LHCN-M2 (cell line): ENCODE measurements at places on chromosomes 13 and 19. TPM values are rescaled to one million over a fixed set of nuclear protein-coding genes. Genes with fewer than 3 reads are reported as not detected.
A peak's percentile ranks its signal among the peaks of the same experiment; 100 is the strongest.

- DNase-seq, result no peak
Observed at GRCh38 chr19:40932008-40932959, 50.3 kb upstream of the CYP2A7 start.

GRCh38 chr13:106052200-106052767 lies 483.2 kb downstream of the EFNB2 start:
- DNase-seq, result peak; percentile 35

DNA sequence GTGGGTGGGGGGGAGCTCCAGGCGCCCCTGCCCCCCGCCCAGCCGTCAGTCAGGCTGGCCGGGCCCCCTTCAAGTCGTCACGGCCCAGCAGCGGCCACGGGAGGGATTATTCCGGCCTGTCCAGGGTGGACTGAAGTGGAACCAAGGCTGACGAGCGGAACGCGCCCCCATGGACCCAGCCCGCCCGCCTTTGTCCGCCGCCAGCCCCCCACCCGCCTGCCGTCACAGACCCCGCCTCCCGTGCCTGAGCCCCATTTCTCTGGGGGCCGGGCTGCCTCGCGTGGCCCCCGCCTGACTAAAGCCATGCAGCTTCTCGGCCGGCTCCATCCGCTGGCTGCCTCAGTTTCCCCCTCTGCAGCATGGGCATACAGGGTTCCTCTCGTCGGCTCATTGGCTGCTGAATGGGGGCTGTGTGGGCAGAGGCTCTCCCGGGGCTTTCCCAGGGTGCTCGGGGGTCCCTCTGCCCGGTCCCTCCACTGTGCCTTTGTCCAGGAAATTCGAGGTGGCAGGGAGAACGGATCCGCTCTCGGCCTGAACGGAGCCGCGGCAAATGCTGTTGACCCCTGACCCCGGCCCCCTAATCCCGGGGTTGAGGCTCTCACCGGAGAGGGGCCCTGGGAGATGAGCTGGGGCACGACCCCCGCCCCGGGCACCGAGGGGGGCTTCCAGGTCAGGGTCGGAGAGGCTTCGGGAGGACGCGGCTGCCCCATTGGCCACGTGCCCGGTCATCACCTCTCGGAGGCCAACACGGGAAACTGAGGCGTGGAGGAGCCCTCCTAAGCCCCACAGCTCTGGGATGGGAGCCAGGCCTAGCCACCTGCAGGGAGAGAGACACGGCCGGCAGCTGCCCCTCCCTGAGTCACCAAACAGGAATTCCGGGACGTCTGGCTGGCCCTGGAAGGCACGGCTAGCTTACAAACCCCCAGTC lies 27.4 kb downstream of the EFNA2 start:
- peak; percentile 51 for DNase-seq

DNA sequence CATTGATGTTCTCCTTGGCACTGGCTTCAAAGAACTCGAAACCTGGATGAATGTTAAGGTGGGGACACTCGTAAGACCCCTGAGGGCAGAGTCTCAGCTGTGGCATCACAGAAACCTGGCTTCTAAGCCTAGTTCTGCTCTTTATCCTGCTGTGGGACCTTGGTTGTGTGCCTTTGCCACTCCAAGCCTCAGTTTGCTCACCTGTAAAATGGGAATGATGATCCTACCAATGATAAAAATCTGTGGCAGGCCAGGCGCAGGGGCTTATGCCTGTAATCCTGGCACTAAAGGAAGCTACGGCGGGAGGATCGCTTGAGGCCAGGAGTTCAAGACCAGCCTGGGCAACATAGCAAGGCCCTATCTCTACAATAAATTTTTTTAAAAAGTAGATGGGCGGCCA lies 13.9 kb downstream of the RAB3D start:
- no peak for DNase-seq

The YIPF2 gene
- 64.0 and 72.4 TPM in 2 replicates for total RNA-seq

The SBK3 gene
- total RNA-seq, result 0.17 and 0.26 TPM in 2 replicates
